Ammon's horn (tissue), 1 donor: ENCODE measurements at places on chromosomes 4 and X.

DNA sequence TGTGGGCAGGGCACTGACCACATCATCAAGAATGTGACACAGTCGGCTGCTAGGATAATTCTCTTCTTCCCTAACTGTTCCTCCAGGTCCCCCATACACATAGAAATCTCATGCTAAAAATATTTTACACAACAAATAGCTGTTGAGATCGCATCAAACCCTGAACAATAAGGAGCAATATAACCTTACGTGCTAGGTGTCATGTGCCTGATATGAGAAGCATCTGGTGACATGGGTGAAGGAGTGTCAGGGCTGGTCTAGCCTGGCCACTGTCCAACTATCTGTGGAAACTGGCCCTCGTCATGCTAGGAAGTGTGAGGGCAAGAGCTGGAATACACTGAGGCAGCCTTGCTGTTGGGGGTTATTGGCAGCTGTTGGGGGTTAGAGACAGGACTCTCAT is 167.3 kb upstream of the PGRMC2 start:
- no peak for DNase-seq

- DNase-seq: no peak
These were observed 4.4 kb downstream of the SOX3 start for GRCh38 chrX:140500441-140500840.

GRCh38 chrX:102835504-102836146 is 101.4 kb upstream of the RAB40AL start:
- DNase-seq: peak; percentile 10

GRCh38 chrX:148282504-148282903 is 217.9 kb upstream of the AFF2 start:
- no peak for DNase-seq

GRCh38 chr4:54089875-54090274 is 10.1 kb upstream of the GSX2 start:
- DNase-seq: no peak

DNA sequence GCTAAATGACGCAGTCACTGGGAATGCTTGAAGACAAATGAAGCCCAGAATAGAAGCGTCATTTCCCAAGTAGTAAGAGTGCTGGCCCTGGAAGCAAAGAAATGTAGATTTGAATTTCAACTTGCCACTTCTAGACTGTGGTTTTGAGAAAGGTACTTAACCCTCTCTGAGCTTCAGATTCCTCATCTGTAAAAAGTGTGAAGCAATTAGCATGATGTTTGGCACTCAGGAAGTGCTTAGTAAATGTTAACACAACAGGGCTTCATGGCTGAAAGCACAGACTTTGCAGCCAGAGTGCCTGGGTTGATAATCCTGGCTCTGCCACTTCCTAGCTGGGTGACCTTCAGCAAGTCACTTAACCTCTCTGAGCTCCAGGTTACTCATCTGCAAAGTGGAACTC is 147.4 kb upstream of the RPS6KA3 start:
- no peak for DNase-seq

DNA sequence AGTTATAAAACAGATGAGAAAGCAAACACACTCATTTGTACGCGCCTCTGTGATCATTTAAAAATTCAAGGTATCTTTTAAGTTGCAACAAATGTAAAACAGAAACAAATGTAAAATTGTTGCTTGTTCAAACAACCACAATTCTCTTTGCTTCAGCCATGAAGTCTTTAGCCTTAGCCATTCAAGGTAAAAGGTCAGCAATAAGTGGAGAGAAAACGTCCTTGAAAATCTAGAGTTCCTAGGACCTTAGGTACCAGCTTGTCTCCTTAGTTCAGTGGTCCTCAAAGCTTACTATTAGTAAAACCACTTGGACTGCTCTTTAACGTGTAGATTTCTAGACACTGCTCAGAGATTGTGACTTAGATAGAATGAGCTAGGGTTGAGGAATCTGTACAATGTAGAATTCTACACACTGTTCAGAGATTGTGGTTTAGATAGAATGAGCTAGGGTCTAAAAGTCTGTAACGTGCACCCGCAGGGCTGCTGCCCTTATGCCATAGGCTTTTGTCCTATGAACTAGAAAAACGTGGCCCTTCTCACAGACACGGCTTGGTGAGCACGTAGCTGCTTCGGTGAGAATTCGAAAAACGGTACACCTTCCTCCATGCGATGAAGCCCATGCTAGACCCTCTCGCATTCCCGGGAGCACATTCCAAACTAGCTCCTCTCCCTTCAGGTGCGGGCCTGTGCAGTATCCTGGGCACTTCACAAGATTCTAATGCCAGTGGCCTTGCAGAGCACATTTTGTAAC is 1.7 kb downstream of the PLAC8 start:
- no peak for DNase-seq

GRCh38 chrX:105894721-105895120 is 72.4 kb downstream of the NRK start:
- DNase-seq: no peak

DNA sequence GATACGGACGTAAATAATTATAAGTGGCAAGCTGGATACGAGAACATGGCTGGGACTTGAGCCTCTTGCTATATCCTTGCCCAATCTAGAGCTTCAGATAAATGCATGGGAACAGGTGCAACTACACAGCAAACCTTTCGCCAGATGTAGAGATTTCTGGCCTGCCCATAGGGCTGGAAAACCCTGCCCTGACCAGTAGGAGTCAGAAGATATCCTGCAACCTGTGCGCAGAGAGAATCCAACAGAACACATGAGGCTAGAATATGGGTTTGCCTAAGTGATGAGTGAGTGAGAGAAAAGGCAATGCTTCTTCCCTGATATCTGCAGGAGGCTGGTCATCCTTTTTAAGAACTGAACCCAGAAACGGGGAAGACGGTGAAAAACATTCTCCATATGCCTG is 805.3 kb upstream of the TENM3 start:
- no peak for DNase-seq

DNA sequence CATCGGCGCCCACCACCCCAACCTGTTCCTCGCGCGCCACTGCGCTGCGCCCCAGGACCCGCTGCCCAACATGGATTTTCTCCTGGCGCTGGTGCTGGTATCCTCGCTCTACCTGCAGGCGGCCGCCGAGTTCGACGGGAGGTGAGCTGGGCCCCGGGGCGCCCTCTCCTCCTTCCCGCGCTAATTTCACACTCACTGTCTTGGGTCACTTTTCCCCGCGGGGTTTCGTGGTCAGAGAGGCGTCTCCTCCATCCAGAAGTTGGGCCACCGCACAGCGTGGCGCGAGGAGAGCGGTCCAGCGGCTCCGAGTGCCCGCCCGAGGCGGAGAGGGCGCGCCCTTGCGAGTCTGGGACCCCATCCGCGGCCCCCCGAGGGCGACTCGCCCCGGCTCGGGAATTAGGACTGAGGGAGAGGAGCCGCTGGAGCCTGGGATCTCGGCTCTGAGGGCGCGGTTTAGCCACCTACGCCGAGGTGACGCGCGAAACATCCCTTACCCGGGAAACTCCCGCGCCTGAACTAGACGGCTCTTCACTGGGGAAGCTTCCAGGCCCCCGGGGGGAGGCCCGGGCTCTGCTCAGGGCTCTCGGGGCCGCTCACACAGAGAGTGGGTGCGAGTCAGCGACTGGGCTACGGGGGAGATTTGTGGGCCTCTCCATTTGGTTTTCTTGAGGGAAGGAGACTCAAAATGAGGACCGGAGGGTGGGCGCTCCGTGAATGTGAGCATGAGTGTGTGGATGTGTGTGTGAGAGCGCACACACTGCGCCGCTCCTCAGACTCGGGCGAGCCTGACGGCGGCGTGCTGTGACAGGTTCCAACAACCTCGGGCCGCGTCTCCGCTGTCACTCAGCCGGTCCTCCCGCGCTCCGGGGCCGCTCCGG is 551 bp downstream of the NPNT start:
- no peak for DNase-seq

DNA sequence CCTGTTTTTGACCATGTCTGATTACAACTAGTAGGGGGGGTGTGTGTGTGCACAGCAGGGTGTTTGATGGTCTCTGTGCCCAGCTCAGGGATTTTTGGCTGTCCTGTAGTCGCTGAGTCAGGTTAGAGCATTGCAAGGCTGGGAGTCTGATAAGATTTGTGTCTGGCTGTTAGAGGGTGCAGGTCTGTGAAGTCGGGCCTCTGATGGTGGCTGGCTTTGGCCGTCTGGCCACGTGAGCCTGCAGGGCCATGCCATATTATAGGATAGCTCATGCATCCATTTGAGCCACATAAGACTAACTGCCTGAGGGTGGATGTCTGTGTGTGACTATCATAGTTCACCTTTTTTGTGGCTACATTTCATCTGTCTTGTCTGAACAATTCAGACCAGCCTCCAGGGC is 4.9 kb downstream of the PORCN start:
- no peak for DNase-seq

DNA sequence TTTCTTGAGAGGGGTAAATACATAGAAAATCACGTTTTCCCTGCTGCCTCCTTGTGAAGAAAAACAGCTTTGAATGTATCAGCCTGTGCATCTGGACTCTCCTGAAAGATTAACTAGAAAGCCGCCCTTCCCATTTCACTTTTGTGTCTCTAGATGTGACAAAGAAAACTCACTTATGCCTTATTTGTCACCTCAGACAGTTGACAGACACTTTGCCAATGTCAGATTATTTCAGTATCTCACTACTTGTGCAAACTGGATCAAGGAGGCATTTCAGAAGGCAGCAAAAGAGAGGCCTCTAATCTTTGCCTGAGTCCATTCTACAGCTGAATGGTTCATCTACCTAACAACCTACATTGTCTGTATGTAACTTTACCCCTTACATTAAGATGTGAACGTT is 754.9 kb downstream of the RPA4 start:
- DNase-seq: no peak

DNA sequence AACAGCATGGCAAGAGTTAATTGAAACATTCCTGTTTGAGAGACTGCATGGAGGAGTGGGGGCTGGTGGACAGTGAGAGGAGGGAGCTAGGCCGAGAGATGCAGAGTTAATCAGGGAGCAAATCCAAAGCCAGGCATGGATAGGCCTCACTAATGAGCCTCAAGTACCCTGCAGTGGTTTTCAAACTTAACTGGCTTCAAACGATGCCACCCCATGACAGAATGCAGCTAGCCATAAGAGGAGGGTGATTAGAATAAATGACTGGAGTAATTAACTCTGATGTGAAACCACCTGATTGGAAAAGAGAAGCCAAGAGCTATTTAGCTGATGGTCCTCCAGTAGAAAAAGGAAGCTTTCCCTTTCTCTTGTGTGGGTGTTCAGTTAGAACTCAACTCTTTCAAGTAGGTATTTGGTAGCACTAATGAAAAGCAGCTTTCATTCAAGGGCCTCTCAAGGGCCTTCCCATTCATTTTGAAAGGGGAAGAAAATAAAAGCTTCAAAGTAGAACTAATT is 215.4 kb upstream of the MAB21L2 start:
- DNase-seq: peak; percentile 16

DNA sequence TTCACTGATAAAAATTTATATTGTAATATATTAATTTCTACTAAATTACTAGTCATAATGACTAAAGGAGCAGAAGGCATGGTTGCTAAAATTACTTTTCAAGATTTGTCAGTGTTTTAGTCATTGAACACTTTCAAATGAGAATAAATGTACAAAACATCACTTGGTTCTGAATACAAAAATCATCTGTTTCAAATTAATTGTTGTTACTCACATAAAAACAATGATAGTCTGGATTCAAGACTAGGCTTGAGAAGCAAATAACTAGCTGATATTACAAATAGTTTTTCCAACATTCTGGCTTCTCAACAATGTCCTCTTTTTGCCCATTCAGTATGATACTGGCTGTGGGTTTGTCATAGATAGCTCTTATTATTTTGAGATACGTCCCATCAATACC is 112.5 kb downstream of the ANAPC10 start:
- DNase-seq: no peak

DNA sequence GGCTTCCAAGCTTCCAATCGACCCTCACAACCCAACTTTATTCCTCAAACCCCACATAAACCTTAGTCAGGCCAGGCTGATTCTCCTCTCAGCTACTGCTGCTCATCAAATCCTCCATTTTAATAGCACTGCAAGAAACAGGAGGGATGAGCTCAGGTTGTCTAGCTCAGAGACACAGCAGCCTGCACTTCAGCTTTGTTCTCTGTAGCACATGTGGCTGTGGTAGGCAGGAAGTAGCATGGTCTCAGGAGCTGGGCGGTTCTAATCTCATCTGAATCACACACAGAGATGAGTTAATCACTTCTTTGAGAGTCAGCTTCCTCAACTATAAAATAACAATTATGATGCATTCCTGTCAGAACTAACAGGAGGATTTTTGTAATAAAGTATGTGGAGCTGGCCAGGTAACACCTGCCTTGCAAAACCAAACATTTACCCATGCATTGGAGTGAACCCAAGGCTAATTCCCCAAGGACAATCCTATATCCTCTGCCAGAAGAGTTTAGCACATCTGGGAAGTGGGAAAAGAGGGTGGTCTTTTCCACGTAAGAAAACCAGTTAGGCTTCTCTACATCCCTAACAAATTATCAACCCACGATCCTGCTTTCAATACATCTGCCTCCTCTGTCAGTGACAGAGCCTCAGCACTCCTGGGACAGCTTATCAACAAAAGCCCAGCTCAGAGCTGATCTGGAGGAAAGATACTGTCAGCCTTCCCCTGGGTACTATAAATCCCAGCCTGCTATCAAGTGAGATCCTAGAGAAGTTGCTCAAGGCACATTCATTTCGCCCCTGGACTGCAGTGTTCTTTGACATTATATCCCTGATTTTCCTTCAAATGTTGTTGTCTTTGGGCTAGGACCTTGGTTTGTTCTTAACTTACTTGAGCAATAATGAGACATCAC is 32.8 kb downstream of the ELOVL6 start:
- DNase-seq: no peak

GRCh38 chr4:122313006-122313646 is 65.7 kb upstream of the ADAD1 start:
- no peak for DNase-seq

- no peak for DNase-seq
These were observed 74.0 kb upstream of the INTU start for GRCh38 chr4:127558489-127559407.

DNA sequence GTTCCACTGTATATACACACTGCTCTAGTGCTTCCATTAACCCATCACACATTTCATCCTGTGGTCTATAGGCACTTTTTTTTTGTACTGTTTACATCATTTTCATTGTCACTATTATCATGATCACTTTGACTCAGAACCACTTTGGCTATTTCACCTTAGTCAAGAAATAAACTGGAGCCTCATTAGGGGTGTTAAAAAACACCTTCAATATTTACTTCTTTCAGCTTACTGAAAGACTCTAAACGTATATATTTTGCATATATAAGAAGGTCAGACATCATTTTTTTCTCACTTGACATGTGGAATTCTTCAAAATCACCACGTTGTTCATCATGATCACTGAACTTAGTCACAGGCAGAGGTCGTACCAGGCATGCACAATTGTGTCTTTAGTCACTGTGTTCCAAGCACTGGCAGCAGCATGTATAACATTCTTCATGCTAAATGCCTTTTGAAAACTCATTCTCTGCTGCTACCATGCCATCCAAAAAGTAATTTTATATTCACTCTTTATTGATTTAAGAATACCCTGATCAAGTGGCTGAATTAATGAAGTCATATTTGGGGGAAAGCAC is 229.2 kb upstream of the ARSJ start:
- DNase-seq: no peak

- no peak for DNase-seq
These were observed 72.8 kb downstream of the PPA2 start for GRCh38 chr4:105400901-105401677.

- DNase-seq: no peak
These were observed 89.2 kb downstream of the ZNF330 start for GRCh38 chr4:141309874-141310273.
